ENCODE measurements at places on chromosomes 1 and 21.

- no peak for DNase-seq
Measured at GRCh38 chr1:30035522-30036228, 687.7 kb downstream of the MATN1 start.

- no peak for DNase-seq
Measured at GRCh38 chr1:169426174-169426705, 1.0 kb downstream of the CCDC181 start.

DNA sequence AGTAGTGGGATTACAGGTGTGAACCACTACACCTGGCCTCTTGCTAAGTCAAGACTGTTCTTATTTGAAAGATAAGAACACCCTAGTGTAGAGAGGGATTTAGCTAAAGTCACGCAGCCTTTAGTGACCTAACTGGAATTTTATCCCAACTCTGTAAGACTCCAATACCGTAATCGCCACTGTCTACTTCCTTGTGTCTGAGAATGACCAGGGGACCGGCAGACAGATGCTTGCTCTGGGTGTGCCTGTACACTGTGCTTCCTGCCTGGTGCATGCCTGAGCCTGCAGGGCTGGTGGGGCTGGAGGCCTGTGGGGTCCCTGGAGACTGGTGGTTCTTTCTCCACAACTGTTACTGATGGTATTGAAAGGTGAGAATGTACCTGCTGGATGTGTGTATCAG is 15.3 kb downstream of the MFSD2A start:
- DNase-seq, result no peak

DNA sequence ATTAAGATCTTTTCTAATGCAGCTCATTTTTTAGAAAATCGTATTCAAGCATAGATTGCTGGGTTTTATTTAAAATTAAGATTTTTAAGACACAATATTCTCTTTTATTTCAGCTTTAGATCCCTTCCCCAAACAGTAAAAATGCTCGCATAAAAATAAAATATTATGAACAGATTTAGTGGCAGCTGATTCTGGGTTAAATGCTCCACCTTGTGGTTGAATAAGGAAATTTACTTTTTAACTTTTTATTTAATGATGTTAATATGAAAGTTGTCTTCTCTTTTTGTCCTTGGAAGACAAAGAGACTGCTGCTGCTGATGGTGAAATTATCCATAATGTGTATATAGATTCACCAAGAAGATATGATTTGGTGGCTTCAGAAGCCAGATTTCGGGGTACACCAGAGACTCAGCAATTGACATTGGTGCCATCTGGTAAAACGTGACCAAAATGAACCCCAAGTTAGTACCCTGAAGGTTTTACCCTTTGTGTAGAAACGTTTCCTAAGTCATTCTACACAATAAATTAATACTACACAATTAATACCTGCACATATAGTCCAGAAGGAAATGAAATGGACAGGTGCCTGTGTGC is 128.0 kb downstream of the ADAMTS1 start:
- no peak for DNase-seq

- no peak for DNase-seq
Measured at GRCh38 chr1:94396356-94397010, 21.7 kb upstream of the ABCD3 start.

- DNase-seq, result no peak
Measured at GRCh38 chr1:70874063-70874462, 173.6 kb downstream of the PTGER3 start.

- DNase-seq, result no peak
Measured at GRCh38 chr1:231278100-231278790, 37.2 kb downstream of the GNPAT start.

- DNase-seq, result no peak
Measured at GRCh38 chr21:31931644-31932469, 59.0 kb downstream of the HUNK start.

DNA sequence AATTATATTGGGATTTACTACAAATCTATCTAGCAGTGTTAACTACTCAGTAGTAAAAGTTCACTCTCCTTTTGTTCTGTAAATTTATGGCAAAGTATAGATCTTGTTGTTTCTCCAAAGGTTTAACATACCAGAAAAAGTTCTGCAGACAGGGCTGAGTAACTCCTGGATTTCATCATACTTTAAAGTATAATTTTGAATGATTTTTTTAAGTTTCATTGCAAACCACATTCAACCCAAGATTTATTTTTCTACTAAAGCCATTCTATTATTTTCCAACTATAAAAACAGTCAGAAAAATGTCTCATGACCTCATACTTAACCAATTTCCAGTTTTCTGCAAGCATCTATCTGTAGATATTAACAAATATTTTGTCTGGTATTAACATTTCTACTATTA is 585.8 kb upstream of the ZRANB2 start:
- no peak for DNase-seq

DNA sequence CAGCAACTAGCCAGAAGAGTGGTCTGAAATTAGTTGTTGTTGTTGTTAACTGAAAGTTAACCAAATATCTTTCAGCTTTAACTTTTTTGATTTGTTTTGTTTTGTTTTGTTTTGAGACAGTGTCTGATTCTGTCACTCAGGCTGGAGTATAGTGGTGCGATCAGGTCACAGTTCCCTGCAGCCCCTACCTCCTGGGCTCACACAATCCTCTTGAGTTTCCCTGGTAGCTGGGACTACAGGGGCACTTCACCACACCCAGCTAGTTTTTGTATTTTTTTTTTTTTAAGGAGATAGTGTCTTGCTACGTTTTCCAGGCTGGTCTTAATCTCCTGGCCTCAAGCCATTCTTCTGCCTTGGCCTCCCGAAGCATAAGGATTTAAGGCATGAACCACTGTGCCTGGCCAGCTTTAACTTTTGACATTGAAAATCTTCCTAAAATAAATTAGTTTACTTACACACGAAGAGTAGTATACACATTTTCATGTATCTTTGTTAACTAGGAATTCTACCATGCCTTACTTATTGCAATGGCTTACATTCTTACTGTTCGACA is 45.0 kb downstream of the GNG12 start:
- no peak for DNase-seq

DNA sequence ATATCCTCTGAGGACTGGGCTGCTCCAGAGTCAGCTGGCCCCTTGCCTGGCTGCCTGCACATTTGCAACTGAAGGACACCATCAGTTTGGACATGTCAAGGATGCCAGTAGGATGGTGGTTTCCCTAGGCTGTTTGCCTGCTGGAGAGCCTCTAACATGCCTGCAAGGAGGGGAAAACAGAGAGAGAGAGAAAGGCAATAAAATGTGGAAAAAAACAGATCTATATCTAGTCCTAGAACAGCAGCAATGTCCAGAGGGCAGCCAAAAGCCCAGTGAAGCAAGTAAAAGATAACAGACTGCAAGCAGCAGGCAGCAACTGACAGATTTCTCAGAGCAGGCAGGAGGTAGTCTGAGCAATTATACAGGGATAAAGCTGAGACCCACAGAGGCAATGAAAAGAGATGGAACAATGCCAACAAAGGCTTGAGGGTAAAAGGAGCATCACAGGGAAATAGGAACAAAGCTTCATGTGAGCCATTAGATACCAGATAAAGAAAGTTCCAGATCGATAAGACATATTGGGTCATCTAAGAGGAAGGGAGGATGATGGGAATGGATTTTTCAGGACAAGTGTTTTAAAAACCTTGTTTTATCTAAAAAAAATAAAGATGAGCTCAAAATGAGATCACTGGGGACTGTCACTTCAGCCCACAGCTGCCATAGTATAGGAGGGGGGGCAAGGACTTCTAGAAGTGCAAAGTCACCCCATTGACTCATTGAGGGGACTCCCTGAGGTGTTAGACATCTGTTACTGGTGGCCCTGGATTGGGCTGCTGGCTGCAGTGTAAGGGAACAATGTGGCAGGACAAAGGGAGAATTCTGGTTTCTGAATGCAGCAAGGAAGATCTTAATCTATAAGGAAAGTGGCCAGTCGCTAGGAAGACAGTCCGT is 38.6 kb upstream of the GADD45A start:
- no peak for DNase-seq

GRCh38 chr1:150820730-150821512 is 12.9 kb upstream of the CTSK start:
- no peak for DNase-seq

DNA sequence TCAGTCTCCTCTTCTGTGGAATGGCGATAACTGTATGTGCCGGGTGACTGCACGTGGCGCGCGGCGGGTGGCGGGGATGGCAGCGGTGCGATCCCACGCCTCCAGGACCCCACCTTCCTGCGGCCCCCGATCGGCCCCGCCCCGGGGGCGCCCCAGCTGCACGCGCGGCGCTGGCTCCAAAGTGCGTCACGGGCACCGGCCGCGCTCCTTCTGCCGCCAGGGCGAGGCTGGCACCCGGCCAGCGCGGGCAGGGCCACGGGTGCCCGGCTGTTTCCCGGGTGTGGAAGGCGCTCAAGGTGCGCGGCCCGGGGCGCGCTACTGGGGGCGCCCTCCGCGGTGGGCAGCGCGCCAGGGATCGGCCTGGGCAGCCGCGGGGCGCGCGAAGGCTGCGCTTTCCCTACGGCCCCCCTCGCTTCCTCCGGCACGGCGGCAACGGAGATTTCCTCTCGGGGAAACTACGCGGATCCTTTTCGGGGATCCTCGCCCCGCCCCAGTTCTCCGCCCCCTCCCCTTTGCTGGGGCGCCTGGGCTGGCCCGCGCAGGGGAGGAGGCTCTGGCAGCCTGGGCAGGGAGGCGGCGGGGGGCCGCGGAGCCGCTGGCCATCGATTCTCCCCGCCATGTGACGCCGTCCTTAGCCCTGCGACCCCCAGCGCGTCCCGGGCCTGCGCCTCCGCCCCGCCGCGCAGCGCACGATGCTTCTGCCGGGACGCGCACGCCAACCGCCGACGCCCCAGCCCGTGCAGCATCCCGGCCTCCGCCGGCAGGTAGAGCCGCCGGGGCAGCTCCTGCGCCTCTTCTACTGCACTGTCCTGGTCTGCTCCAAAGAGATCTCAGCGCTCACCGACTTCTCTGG is at the start of gene EVA1C:
Gene EVA1C, plus strand, starts transcription at position 545 of the 853 bp plus-strand sequence. Its CDS starts 148 bp downstream, at position 693.
- DNase-seq, result no peak

DNA sequence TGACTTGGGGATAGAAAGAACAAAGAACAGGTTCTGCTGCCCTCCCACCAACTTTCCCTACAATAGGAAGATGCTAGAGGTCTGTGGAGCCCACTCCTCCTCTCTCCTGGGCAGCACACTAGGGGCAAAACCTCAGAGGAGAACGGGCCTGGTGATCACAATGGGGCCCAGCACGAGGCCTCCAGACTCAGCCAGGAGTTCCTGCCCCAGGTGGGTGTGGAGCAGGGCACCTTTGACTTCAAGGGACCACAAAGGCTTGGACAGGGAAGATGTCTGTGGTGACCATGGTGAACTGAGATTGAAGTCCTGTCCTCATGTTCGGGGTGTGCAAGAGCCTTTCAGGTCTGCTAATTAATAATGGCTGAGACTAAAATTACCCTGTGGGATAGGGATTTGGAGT is 88.8 kb downstream of the LAMC2 start:
- DNase-seq, result no peak

DNA sequence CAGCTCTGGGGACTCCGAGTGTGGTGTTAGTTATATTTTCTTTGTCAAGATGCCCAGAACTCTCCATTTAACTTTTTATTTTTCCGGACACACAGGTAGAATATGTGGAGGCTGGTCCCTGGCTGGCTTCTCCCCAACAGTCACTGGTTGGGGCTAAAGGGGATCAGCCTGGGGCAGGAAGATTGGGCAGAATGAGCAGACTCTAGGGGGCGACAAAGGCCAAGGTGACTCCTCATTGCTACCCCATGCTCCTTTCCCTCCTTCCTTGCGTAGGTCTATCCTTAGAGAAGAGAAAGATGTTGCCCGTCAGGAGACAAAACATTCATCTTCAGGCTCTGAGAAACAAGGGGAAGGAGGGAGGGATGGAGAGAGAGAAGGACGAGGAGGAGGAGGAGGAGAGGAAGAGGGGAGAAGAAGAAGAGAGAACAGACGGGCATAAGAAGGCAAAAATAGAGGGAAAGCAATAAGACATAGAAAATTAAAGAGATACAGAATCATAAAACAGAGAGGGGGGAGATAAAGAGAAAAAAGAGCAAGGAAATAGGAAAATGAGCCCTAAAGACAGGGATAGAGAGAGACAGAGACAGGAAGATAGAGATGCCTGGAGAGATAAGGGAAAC is 89.9 kb downstream of the FOXD2 start:
- DNase-seq, result no peak

DNA sequence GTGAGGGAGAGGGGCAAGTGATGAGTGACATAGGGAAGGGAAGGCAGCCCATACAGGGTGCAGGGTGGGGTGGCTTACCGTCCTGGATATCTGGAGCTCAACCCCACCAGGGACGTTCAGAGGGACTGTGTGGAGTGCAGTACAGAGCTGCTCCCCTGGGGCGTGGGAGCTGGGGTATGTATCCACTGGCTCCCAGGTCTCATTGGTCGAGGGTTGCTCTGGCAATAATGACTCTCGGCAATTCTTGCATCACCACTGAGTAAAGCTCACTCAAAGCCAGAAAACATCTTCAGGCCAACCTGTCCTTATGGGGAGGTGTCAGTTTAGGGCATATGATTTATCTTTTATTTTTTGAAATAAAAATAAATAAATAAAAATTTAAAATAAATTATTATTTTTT is 43.2 kb upstream of the RUNX3 start:
- no peak for DNase-seq

DNA sequence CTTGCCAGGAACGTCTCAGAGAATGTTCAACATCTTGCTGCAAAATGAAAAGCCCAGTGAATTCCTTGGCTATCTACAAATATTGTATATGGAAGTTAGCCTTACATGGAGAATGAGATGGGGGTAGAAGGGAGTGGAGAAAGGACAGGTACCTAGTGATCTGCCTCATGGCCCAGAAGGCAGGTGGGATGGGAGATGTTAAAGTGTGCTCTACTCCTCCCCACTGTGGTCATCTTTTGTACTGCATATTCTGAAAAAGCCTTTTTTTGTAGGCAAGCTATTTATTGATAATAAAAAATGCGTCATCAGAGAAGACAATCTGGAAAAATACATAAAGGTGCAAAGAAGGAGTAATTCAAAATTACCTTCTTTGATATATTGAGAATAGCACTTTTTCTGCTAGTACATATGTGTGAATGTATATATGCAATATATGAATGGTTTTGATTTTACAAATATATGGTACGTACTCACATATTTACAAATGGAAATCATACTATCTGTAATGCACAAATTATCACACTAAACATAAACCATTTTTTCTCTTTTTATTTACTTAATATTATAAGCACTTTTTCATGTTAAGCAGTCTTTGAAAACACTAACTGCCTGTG is 19.1 kb upstream of the SLC5A9 start:
- no peak for DNase-seq

- no peak for DNase-seq
Measured at GRCh38 chr1:14128096-14128495, 428.1 kb downstream of the PRDM2 start.

DNA sequence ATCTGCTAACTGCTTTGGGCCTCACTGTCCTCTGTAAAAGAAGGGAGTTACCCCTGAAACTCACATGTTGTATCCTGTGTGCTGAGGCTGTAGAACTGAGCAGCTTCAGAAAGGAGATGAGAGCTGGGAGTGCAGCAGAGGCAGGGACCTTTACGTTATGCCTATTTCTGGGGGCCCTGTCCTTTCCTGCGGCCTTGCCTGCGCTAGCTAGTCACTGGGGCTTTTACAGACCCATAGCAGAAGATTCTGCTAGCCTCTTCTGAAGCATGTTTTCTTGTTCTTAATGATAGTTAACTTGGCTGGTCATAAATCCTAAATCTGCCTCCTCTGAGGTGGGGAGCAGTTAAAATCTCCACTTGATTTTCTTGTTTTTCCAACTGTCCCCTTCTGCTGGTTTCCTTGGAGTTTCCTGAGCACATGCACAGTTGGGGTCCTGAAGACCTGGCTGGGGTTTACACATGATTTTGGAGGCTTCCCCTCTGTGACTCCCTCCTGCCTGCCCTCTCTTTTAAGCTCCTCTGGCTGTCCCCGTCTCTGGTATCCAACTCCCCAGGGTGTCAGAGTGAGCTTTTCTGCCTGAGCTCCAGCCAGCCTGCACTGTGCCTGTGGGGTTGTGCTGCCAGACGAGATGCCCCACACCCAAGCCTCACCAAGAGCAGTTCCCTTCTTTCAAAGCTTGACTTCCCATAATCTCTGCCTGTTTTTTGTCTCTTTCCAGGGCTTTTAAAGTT is 76.6 kb downstream of the NOS1AP start:
- no peak for DNase-seq

All from left renal cortex interstitium (tissue), 4 donors.